Forelimb muscle (tissue), 1 donor: ENCODE measurements at places on chromosomes 5 and 9.

DNA sequence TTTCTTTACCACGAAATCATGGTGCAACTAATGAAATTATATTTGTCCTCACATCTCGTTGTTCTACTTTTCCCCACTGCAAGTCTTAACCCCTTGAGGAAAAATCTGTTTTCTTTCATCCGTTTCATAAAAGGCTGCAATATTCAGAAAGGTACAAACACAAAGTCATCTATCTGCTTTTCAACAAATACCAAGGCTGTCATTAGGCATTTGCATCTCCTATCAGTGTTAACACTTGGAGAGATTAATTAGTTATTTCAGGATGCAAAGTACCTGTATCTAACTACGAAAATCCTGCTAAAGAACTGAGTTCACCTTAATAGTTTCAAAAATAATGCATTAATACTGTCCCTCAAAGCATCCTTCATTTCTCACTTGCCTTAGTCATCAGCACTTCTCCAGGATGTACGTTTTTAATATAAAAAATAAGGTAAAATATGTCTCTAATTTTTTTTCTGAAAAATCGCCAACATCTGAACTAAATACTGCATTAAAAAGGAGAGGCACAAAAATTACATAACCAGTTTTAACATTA lies 1.8 kb downstream of the ARRDC3 start:
- DNase-seq: no peak

- no peak for DNase-seq
These were observed 99.2 kb downstream of the MED27 start for GRCh38 chr9:131980267-131981016.

DNA sequence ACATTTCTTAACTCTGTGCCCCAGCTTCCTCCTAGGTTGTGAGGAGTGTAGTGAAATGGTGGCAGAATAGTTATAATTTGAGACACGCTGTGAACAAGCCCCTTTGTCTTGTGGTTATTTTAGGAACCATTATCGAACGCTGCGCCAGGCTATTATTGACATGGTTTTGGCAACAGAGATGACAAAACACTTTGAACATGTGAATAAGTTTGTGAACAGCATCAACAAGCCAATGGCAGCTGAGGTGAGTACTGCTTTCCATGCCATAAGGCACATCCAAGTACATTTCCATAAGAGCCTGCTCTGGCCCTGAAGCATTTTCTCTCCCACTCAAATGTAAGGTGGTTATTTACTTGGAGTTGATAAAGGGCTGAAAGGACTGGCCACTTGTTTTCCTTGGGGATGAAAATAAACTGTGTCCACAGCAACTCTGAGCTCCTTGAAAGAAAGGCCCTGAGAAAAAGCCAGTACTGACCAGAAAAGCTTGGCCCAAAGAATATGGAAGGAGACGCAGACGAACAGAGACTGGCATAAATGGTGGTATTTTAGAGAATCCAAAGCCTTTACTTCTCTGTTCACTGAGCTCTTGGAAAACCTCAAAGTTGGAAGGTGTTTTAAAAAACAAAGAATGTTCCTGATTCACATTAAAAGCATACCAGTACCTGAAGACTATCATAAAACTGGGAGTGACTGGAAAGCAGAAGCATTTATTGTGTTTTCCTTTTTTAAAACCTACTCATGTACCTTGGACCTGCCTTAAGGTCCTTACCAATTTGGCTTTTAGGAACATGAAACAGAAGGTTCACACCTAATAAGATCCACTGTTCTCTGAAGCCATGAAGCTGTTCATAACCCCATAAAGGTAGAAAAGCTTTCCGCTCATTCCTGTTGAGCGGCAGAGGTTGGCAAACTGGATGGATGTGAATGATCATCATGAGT lies 72.2 kb downstream of the WDR41 start:
- DNase-seq: no peak

- no peak for DNase-seq
These were observed 63.9 kb downstream of the ERAP1 start for GRCh38 chr5:96743805-96744204.

GRCh38 chr5:163338-163620 lies 28.0 kb upstream of the LRRC14B start:
- no peak for DNase-seq

- DNase-seq: peak; percentile 44
These were observed 332.3 kb downstream of the CWC27 start for GRCh38 chr5:65100911-65101631.

DNA sequence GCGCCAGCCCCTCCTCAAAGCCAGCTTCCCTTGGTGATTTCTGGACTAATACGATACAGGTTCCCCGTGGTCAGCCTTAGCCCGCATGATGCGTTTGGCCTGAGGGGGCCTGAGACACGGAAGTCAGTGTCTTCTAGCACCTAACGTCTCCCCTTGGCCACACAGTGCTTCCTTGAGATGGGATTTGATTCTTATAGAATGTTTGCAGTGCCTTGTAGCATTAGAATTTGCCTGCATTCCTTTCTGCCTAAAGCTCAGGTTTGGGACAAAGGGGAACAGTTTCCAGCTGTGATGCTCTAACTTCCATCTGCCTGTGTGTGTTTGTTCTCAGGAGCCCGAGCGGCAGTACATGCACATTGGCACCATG lies 34.4 kb downstream of the CFAP90 start:
- DNase-seq: no peak

- DNase-seq: no peak
These were observed 6.8 kb upstream of the ZBTB34 start for GRCh38 chr9:126853667-126854066.

DNA sequence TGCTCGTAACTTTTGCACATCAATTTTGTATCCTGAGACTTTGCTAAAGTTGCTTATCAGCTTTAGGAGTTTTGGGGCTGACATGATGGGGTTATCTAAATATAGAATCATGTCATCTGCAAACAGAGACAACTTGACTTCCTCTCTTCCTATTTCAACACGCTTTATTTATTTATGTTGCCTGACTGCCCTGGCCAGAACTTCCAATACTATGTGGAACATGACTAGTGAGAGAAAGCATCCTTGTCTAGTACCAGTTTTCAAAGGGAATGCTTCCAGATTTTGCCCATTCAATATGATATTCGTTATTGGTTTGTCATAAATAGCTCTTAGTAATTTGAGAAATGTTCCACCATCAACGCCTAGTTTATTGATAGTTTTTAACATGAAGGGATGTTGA lies 65.4 kb upstream of the CDH12 start:
- DNase-seq: no peak

- no peak for DNase-seq
These were observed 632 bp upstream of the PRKAA1 start for GRCh38 chr5:40798801-40799210.

DNA sequence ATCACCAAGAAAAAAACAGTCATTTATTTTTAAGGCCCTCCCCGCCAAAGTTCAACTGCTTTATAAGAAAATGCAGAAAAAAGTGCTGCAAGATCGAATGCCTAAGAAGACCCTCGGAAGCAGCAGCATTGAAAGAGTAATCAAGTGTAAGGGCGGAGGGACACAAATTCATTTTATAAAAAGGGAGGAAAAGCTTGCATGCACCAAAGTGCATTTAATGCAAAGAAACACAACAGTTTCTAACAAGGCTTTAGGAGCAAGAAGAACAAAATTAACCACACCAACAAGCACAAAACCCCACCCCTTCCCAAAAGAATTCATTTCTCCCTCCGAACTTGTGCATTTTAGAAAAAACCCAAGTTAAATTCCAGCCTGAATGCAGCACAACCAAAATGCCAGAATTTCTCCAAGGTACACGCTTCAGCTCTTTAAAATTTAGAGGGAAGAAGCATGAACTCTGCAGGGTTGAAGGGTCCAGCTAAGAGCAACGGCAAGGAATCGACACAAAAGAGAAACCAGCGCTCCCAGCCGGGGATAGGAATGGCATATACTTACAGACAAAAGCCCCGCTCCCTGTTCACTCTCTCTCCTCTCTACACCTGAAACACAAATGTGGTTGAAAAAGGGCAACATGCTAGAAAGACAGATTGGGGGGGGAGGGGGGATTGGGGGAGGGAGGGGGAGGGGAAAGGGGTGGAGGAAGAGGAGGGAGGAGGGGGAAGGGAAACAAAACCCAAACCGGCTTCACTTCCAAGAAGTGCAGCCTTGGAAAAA lies at the start of gene NREP:
NREP (minus strand) TSS at position 614 of the 774 bp plus-strand sequence. CDS start 1,422 bp downstream, outside the sequence.
- DNase-seq: no peak

GRCh38 chr9:15158064-15158463 lies 149.0 kb downstream of the TTC39B start:
- no peak for DNase-seq

DNA sequence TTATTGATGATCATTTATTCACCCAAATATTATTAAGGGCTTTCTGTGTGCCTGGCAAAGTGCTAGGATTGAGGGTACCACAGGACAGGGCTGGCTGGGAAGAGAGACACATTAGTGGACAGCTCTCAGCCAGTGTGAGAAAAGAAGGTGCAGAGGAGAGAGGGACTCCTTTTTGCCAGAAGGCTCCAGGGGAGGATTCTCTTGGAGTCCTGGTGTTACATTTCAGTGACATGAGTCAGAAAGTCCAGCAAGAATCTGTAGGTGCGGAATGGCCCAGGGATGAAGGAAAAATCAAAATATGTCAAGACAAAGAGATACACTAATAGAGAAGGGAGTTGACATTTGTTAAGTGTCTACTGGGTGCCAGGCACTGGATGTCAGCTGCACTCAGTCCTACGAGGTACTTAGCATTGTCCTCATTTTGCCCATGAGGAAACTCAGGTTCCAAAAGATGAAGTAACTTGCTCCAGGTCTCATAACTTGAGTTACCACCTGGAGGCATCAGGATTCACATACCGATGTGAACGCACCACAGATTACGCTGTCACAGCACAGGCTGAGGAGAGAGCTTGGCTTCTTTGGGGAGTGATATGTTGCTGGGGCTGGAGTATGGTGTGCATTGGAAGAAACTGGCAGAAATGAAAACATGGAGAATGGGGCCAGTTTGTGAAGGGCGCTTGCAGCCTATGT lies 60.5 kb downstream of the RASGRF2 start:
- no peak for DNase-seq
